Eye (tissue), 1 donor: ENCODE measurements at places on chromosomes 12 and 14.

DNA sequence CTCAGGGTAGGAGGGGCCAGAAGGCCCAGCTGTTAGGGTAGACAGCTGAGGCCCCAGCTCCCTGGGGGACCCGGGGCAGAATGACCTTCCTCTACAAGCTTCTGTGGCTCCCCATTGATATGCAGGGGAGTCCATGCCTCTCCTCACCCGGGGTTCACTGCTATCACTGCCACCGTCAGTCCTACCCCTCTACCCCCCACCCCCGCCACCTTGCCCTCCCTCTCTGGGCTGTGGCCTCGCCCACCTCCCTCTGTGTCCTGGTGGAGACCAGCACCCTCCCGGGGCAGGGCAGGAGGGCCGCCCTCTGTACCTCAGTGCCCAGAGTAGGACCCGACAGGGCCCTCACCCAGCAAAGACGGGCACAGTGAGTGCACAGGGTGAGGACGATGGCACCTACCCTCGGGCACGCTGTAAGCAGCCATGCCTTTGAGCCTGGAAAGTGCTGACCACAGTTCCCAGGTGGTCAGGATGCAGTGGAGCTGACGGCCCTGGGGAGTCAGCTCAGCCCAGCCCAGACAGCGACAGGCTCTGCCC lies 88.4 kb upstream of the SFSWAP start:
- no peak for DNase-seq

DNA sequence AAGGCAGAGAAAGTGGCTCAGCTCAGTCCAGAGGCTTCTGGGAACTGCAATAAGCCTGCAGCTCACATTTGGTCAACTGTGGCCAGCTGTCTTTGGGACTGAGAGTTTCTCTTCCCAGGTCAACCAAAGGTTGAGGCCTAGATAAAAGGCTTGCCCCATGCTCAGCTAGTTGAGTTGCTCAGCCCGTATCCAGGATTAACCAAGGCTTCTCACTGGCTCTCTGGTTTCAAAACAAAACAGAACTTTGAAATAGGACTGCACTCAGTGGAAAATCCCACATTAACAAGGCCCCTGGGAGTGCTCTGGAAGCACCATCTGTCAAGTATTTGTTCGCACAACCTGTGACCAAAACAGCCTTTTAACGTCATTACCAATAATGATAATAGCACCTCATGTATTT lies 40.3 kb upstream of the NUAK1 start:
- DNase-seq = peak; percentile 79

DNA sequence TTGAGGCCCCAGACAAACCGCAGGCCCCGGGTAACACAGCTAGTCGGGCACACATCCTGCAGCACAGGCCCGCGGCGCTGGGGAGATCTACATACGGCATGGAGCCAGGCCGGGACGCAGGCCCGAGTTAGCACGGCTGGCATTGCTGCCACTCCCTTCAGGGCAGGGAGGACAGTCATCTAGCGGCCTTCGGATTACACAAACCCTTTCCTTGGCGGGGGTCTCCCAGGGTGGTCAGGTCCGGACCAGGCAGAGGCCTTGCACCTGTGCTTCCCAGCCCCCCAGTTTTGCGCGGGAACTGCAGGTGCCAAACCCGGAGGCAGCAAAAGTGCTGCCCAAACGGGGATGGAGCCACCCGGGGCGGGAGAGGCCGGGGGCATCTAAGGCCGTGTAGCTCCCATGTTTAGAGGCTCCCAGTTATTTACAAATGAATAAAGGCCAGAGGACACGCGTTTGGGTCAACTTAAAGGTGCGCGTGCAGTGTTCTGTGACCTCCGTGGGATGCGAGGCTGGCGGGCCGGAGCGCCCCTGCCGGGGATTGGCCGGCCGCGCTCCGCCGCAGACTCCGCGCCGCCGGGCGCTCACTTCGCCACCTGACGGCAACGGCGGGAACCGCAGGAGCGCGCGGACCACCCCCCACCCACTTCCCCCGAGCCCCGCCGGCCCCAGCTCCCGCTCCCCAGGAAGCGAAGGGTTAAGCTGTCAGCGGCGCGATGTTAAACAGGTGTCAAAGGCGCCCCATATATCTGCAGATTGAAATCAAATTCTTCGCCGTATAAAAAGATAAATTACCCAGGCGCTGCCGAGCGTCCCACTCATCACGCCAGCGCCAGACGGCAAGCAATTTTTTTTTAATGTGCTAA lies 18.1 kb downstream of the VSX2 start:
- DNase-seq = peak; percentile 82

GRCh38 chr14:93884950-93885349 lies 42.2 kb upstream of the FAM181A start:
- no peak for DNase-seq

- DNase-seq = no peak
These were observed 235.5 kb upstream of the NOS1 start for GRCh38 chr12:117596968-117597367.

- DNase-seq = no peak
These were observed 182.7 kb upstream of the EEA1 start for GRCh38 chr12:93111773-93112172.

- DNase-seq = no peak
These were observed 5.8 kb downstream of the CTDSP2 start for GRCh38 chr12:57840726-57841125.

- no peak for DNase-seq
These were observed 41.5 kb upstream of the CCDC60 start for GRCh38 chr12:119292893-119293630.

GRCh38 chr12:133120385-133121191 lies 9.5 kb downstream of the ZNF891 start:
- DNase-seq = no peak

GRCh38 chr14:69077841-69078240 lies 75.1 kb downstream of the DCAF5 start:
- DNase-seq = no peak

DNA sequence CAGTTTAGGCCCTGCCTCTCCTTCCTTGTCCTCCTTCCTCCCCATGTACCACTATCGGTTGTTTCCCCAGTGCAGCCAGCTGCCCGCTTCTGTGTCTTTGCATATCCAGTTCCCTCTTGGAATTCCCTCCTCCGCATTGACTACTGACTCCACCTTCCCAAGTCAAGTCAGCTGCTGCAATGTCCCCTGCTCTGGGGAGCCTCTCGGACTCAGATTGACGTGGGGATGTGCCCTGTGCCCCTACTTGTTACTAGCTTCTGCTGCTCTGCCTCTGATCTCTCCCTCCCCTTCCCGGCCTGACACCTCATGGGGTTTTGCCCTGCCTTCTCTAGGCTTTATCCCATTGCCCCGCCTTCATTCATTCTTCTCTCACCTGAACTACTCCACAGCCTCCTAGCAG lies 2.1 kb upstream of the CD9 start:
- DNase-seq = no peak

GRCh38 chr12:31485571-31485970 lies 105.4 kb downstream of the DENND5B start:
- DNase-seq = no peak

- DNase-seq = no peak
These were observed 363.8 kb downstream of the FUT8 start for GRCh38 chr14:65776193-65776852.

- DNase-seq = no peak
These were observed 396.4 kb downstream of the ZFP36L1 start for GRCh38 chr14:68396461-68396860.

- DNase-seq = no peak
These were observed 648.1 kb downstream of the BCL11B start for GRCh38 chr14:98623788-98624415.

- DNase-seq = no peak
These were observed 507 bp upstream of the KRT73 start for GRCh38 chr12:52618866-52619265.

DNA sequence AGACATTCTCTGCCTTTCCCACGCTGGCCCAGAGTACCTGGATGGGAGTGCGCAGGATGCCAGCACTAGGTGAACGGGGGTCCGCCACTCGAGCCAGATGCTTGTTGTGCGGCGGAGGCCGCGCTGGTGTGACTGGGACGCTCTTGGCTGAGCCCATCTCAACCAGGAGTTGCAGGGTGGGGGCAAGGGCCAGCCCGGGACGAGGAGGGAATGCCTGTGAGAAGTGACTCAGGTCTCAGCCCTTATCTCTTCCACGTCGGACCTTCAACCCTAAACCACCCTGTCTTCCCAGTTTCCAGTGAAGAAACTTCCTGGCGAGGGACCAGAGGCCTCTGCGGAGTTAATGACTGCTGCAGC lies 312 bp downstream of the CDCA3 start:
- DNase-seq = no peak

DNA sequence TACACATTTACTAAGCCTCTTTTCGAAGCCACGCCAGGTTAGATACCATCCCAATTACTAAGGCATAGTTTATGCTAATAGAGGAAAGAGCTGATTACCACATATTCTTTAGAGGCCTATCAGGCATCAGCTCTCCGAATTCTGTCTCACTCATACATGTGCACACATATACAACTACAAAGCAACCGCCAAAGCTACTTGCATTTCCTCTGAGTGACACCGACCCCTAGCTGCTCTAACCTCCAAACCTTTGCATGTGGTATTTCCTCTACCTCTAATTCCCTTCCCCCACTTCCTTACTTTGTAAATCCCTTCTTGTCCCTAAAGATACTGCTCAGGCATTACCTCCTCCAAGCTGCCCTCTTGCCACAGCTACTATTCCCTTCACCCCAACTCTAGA lies 107.2 kb downstream of the DUSP6 start:
- no peak for DNase-seq

DNA sequence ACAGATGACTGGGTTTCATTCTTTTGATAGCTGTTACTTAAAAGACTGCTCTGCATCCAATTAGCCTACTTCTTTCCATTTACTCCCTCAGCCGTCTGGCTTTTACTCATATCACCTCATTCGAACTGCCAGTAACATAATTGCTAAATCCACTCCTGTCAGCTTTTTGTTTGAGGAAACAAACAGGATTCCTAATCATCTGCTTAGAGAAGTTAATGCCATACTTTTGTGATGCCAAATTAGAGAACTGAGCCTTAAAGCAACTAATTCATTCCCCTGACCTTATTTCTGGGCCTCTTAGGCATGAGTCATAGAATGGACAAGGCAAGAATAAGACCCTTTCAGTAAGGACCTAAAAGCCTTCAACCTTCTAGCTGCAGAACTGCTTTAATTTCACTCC lies 2.9 kb downstream of the OXA1L start:
- DNase-seq = no peak

DNA sequence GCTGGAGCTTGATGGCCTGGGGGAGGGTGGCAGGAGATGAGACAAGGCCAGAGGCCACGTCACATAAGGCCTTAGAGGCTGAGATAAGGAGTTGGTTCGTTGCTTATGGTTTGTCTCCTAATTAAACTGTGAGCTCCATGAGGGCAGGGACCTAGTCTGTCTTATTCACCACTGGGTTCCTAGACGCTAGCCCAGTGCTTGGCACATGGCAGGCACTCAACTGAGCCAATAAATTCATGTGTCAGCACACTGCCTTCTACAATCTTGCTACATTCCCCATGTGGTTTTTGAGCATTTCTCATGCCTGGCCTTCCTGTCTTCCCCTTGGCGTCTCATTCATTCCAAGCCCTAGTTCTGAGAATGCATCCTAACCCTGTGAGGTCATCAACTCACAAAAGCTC lies 92.5 kb upstream of the MED13L start:
- no peak for DNase-seq

DNA sequence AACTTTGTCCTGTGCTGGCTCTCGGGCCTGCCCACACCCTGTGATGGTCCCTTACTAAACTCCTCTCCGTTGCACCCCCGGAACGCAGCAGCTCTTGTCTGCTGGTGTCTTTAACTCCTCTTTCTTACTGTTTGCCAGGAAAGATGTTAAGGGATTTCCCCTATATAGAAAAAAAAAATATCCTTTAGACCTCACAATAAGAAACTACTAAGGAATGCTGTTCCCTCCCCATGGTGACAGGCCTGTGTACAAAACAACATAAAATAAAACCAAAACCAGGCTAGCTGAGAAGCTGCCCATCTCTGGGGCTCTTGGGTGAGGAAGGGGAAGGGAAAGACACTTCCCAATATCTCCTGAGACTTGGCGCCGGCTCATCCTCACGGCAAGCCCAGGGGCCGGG lies 95.4 kb downstream of the CHGA start:
- no peak for DNase-seq

GRCh38 chr12:48903363-48903981 lies 21.8 kb downstream of the FKBP11 start:
- no peak for DNase-seq

- no peak for DNase-seq
These were observed 83.6 kb downstream of the WNK1 start for GRCh38 chr12:835754-836518.

- no peak for DNase-seq
These were observed 1397.2 kb downstream of the LRFN5 start for GRCh38 chr14:43003845-43004244.

DNA sequence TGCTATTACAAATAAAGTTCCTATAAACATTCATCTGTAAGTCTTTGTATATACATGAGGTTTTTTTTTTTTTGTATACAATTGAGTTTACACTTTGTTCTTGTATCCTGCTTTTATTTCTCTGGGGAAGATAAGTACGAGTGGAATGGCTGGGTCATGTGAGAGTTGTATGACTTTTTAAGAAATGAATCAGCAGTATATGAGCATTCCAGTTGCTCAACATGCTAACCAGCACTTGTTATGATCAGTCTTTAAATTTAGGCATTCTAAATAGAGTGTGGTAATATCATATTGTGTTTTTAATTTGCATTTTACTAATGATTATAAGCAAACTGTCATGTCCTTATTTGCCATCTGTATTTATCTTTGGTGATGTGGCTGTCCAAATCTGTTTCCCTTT lies 44.7 kb upstream of the AMIGO2 start:
- no peak for DNase-seq

- no peak for DNase-seq
These were observed 64.8 kb downstream of the GNS start for GRCh38 chr12:64694130-64695040.

GRCh38 chr12:57152639-57153038 lies 5.2 kb upstream of the LRP1-AS start:
- no peak for DNase-seq

DNA sequence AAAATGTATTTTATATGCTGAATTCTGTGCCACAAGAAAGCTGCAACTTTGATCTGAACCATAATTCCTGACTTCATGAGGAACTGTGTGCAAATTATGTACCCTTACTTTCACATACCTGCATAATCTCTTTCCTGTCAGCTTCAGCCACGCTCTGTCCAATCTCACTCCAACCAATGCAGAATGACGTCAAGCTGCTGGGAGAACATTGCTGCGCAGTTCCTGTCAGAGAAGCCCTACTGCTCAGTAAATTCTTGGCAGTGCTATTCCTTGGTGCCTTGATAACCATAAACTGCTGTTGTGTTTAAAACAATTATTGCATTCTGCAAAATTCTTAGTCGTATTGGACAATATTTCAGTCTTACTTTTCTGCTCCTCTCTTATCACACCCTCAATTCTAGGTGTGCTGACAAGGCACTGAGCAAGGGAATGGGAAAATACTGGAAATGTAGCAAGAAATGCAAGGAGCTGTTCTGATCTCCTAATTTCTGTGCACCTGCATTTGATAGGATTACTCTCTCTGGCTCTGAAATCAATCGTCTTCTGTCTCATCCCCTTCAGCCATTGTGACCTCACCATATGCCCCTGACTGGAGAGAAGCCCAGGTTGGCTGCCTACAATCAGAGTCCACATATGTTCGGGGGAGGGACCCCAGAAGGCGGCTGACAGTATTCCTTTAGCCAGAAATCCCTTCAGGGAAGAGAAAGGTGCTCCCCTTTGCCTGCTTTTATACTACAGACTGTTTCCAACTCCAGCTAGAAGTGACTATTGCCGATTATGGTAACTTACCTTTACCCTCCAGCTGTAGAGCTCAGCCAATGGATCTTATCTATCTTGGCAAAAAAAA lies 274.9 kb upstream of the NOVA1 start:
- peak; percentile 65 for DNase-seq

- peak; percentile 18 for DNase-seq
These were observed 10.7 kb upstream of the STX2 start for GRCh38 chr12:130849561-130850417.
